ENCODE measurements at places on chromosomes 2 and 18.

- no peak for DNase-seq
Measured at GRCh38 chr2:47896450-47896968, 9.8 kb downstream of the FBXO11 start.

GRCh38 chr2:11842336-11842735 lies 95.9 kb downstream of the LPIN1 start:
- no peak for DNase-seq

DNA sequence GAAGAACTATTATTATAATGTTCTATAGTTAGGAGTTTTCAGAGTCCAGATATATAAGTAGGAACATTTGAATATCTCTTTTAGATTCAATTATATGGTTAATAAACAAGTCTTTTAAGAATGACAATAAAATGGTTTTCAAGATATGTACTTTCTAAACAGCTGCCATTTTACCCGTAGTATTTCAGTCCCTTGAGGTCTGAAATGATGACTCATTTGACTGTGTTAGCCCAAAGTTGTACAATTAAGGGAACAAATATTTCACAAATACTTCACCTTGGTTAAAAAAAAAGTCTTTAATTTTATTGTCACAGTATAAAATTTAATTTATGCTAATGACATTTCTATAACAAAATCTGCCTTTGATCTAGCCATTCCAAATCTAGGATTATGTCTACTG lies 91.6 kb upstream of the TANK start:
- DNase-seq: no peak

GRCh38 chr2:38224821-38225437 lies 149.0 kb upstream of the CYP1B1 start:
- no peak for DNase-seq
